Testis (tissue), 5 donors: ENCODE measurements at places on chromosomes 3 and 15. TPM values are rescaled to one million over a fixed set of nuclear protein-coding genes. Genes with fewer than 3 reads are reported as not detected.
A peak's percentile ranks its signal among the peaks of the same experiment; 100 is the strongest.

DNA sequence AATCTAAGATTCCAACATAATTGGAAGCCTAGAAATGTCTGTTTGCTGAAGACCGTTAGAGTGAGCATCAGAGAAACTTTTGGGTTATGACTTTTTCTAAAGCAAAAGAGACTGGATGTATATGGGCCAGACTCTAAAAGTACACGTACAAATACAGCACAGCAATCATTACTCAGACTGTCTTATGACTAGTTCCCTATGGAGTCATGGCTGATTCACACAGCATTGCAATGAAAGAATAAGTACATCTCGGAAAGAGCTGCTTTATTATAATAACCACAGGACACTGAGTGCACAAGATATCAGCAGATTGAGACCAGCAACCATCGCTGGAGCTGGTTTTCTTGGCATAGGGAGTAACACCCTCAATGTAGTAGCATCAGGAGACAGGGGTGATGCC lies 618.6 kb downstream of the NLGN1 start:
- no peak for DNase-seq
- no peak overlapping the region for H3K4me3 ChIP-seq
- H3K27ac ChIP-seq, result no peak overlapping the region
- no peaks in the 10 kb centered on the region for H3K36me3 ChIP-seq
- no peaks in the 10 kb centered on the region for H3K4me1 ChIP-seq
- H3K27me3 ChIP-seq, result no peaks in the 10 kb centered on the region

The IL17RB gene
- 9.5 TPM for total RNA-seq

The RLBP1 gene
- total RNA-seq, result 0.93 TPM

DNA sequence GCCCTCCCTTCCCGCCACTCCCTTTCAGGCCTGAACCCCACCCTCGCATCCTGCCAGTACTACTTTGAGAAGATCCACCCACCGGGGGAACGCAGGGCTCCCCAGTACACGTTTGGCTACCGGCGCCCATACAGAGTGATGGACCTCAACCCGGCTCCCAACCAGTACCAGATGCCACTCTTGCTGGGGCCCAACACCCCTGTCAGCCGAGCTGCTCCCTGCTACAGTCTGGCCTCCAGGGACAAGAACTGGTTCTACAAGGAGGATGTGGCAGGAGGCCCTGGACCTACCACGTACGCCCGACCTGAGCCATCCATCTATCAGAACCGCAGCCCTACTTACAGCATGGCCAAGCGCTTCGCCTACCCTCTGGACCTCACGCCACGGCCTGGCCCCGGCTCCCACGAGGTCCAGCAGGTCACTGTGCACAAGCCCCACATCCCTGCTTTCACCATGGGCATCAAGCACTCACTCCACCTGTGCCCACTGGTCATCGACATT lies 14.4 kb upstream of the CSPG4 start:
- DNase-seq, result no peak
- no peaks in the 10 kb centered on the region for H3K36me3 ChIP-seq
- no peak overlapping the region for H3K4me3 ChIP-seq
- no peak overlapping the region for H3K27ac ChIP-seq
- H3K4me1 ChIP-seq, result peaks cover 17% of the 10 kb centered on the region

- peaks cover 36% of the 10 kb centered on the region for H3K4me1 ChIP-seq
- H3K27me3 ChIP-seq, result no peaks in the 10 kb centered on the region
- H3K4me3 ChIP-seq, result peak overlapping the region; percentile 42
- no peaks in the 10 kb centered on the region for H3K36me3 ChIP-seq
- DNase-seq, result peak; percentile 92
Measured at GRCh38 chr3:194141415-194142155, 5.6 kb downstream of the HES1 start.

DNA sequence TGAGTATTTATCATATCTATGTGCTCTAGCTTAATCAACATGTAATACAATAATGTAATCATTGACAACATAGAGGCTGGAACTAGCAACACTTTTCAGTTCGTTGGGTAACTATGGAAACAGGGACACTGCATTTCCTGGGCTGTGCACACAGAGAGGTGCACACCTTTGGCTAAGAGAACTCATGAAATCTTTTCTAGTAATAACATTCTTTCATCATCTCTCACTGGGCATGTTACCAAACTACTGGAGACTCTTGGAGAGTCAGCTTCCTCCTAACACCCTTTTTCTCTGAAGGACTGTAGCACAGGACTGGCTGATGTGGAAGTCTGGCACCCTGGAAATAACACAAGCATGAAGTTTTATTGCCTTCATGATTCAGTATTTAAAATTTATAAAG lies 135.6 kb downstream of the KCNMB2 start:
- H3K27ac ChIP-seq, result no peak overlapping the region
- H3K4me3 ChIP-seq, result no peak overlapping the region
- no peaks in the 10 kb centered on the region for H3K4me1 ChIP-seq
- H3K36me3 ChIP-seq, result no peaks in the 10 kb centered on the region

DNA sequence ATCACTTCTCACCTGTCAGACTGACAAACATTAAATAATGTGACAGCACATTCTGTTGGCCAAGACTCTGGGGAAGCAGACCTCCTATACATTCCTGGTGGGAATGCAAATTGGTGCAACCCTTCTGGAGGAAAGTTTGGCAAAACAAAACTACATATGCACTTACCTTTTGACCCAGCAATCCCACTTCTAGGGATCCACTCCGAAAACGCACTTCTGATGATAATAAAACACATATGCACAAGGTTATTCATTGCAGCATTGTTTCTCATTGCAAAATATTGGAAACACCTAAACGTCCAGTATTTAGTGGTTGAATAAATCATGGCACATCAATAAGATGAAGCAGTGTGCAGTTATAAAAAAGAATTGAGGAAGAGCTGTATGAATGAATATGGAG lies 145.5 kb upstream of the ABHD17C start:
- H3K4me1 ChIP-seq, result no peaks in the 10 kb centered on the region
- DNase-seq, result no peak
- H3K27me3 ChIP-seq, result no peaks in the 10 kb centered on the region
- no peak overlapping the region for H3K27ac ChIP-seq
- H3K36me3 ChIP-seq, result no peaks in the 10 kb centered on the region

- H3K27ac ChIP-seq, result no peak overlapping the region
- no peak overlapping the region for H3K4me3 ChIP-seq
- no peak for DNase-seq
- H3K4me1 ChIP-seq, result no peaks in the 10 kb centered on the region
- H3K27me3 ChIP-seq, result no peaks in the 10 kb centered on the region
- no peaks in the 10 kb centered on the region for H3K36me3 ChIP-seq
Measured at GRCh38 chr3:57627976-57628375, 30.8 kb upstream of the ARF4 start.

The RAB6B gene
- total RNA-seq, result 5.1 TPM

The HRG gene
- total RNA-seq, result not detected

DNA sequence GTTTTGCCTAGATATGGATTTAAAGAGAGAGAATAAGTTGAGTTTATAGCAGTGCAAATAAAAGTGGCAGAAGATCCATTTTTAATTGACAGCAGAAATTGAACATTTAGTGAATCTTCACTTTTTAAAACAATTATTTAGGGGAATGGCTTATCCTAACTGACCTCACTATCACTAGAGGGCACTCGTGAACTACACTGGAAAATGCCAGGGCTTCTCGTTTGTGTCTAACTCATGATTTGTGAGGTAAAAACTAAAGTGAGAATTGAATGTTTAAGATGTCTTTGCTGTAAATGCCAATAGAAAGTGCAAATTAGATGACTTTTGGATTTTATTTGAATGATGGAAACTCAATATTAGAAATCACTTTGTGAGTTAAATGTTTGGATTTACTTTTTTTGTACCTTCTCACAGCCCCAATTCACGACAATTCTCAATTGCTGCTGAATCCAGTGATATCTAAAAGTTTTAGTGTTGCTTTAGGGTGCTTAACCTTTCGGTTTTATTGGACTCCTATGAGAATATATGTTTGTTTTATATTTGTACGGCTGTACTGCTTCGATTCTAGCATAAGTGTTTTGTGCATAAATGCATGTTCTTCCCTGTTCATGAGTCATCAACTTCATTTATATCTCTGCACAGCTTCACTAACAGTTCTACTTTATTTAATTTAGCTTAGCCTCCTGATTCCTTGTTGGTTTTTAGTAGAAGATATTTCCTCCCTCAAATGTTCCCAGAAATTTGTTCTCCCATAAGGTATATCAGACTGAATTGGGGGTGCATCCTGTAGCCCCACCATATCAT lies 462.1 kb downstream of the MFSD1 start:
- no peak overlapping the region for H3K27ac ChIP-seq
- H3K36me3 ChIP-seq, result no peaks in the 10 kb centered on the region
- H3K4me3 ChIP-seq, result no peak overlapping the region
- no peaks in the 10 kb centered on the region for H3K27me3 ChIP-seq

GRCh38 chr3:78130741-78131290 lies 1090.9 kb downstream of the ROBO2 start:
- H3K4me3 ChIP-seq, result no peak overlapping the region
- H3K4me1 ChIP-seq, result no peaks in the 10 kb centered on the region
- DNase-seq, result no peak
- no peak overlapping the region for H3K27ac ChIP-seq

The TMEM108 gene
- total RNA-seq, result 13.9 TPM

The DPPA2 gene
- total RNA-seq, result 10.2 TPM

- no peak overlapping the region for H3K4me3 ChIP-seq
- no peaks in the 10 kb centered on the region for H3K36me3 ChIP-seq
- no peak for DNase-seq
Measured at GRCh38 chr3:170107941-170108340, 70.1 kb downstream of the GPR160 start.

DNA sequence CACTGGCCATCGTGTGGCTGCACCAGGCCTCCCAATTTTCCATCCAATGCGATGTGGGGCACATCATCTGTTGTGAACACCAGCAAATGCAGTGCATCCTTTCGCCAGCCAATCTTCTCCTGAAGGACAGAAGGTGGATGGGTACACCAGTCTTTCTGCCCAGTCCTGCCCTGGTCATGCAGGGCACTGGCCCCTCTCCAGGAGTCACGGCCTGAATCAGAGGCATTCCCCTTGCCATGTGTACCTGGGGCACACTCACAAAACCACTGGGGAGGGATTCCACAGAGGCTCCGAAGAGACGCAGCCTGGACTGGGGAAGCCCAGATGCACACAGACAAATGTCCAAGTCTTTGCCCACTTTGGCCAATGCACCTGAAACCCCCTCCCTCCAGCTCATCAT lies 65.8 kb downstream of the ITGB5 start:
- H3K4me3 ChIP-seq, result no peak overlapping the region
- H3K36me3 ChIP-seq, result no peaks in the 10 kb centered on the region
- H3K4me1 ChIP-seq, result no peaks in the 10 kb centered on the region
- DNase-seq, result no peak
- no peaks in the 10 kb centered on the region for H3K27me3 ChIP-seq

DNA sequence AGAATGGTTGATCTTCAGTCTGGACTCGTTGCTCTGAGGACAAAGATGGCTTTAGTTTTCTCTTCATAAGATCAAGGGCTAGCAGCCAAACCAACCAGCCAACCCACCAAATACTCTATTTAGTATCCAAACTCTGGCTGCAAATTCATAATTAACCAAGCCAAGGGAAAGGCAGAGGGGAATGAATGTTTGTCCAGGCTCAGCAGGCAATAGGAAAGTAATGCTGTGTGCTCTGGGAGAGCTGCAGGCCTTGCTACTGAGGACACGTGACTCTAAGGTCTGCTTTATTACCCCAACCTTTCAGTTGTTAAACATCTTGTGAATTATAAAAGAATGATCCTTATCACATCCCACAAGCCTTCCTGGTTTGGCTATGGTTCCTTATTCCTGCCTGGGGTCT lies 52.3 kb upstream of the GALNT15 start:
- H3K27me3 ChIP-seq, result no peaks in the 10 kb centered on the region
- no peaks in the 10 kb centered on the region for H3K4me1 ChIP-seq
- no peak overlapping the region for H3K27ac ChIP-seq
- no peak overlapping the region for H3K4me3 ChIP-seq

DNA sequence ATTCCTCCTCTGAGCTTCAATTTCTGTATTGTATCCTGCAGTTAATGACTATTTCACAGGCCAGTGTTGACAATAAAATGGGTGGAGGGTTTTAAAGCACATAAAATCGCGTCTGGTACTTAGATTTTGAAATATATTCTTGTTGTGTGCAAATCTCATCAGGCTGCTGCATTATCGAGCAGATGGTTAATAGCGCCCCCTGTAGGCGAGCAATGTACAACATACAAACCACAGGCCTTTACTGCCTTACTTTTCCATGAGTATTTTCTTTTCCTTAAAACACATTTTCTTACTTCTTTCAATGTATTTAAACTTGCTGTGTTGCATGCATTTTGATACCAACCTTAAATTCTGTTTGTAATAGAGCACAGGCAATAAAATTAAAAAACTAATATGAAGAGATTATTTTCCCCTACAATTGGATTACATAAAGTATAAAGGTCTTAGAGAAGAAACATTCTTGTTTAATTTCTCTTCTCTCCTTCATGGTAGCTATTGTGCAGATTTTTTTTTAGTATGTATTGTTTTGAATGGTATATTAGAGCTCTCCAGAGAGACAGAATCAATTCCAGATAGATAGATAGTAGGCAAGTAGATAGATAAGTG lies 608.4 kb downstream of the CADM2 start:
- no peaks in the 10 kb centered on the region for H3K4me1 ChIP-seq
- H3K36me3 ChIP-seq, result no peaks in the 10 kb centered on the region
- H3K4me3 ChIP-seq, result no peak overlapping the region
- no peak overlapping the region for H3K27ac ChIP-seq
- peak; percentile 80 for DNase-seq
- H3K27me3 ChIP-seq, result no peaks in the 10 kb centered on the region

- DNase-seq, result no peak
- H3K36me3 ChIP-seq, result no peaks in the 10 kb centered on the region
- H3K27me3 ChIP-seq, result no peaks in the 10 kb centered on the region
- no peak overlapping the region for H3K4me3 ChIP-seq
- H3K4me1 ChIP-seq, result no peaks in the 10 kb centered on the region
- no peak overlapping the region for H3K27ac ChIP-seq
Measured at GRCh38 chr3:183327343-183327742, 74.3 kb downstream of the B3GNT5 start.

DNA sequence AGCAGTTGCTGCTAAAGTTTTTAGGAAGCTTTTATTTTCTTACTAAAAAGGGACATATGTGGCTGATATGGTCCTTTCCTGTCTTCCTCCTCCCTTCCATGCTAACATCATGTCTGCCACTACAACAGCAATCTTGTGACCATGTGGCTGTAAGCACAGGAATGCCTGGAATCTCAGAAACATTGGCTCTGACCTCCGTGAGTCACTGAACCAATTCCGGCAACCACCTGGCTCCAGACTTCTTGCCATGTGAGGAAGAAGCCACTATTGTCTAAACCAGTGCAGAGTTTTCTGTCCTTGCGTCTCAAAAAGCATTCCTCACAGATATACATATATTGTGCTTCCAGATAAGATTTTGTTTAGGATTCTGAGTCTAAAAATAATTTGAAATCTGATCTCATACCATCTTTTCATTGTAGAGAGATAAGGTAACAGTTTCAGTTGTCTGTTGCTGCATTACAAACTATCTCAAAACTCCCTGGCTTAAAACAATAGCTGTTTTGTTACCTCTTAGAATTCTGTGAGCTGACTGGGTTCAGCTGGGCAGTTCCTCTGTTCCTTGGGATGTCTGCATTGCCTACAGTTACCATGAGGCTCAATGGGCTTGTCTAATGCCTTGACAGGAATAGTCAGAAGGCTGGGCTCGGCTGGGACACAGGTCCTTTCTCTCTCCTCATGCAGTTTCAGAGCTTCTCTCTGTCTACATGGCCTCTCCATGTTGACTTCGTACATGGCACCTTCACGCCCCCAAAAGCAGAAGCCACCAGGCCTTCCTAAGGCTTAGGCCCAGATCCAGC lies 77.3 kb upstream of the MAGI1 start:
- no peak overlapping the region for H3K4me3 ChIP-seq
- H3K27ac ChIP-seq, result peak overlapping the region; percentile 9
- peaks cover 8% of the 10 kb centered on the region for H3K4me1 ChIP-seq
- no peaks in the 10 kb centered on the region for H3K27me3 ChIP-seq
- H3K36me3 ChIP-seq, result no peaks in the 10 kb centered on the region

GRCh38 chr3:104961851-104962250 lies 404.9 kb upstream of the ALCAM start:
- no peak for DNase-seq
- H3K27ac ChIP-seq, result no peak overlapping the region
- H3K4me3 ChIP-seq, result no peak overlapping the region
- no peaks in the 10 kb centered on the region for H3K36me3 ChIP-seq
